Cardiac ventricle fibroblast (primary cell): ENCODE measurements at places on chromosomes 7 and 10. TPM values are rescaled to one million over a fixed set of nuclear protein-coding genes. Genes with fewer than 3 reads are reported as not detected.

Gene HIF1AN
- 6.3 and 9.6 TPM in 2 replicates for total RNA-seq

Gene WEE2
- not detected in 2 replicates for total RNA-seq

Gene TMEM243
- total RNA-seq: 52.6 and 56.2 TPM in 2 replicates

Gene CEP55
- total RNA-seq: 2.2 and 3.8 TPM in 2 replicates

Gene SEMA3C
- total RNA-seq: 41.0 and 46.4 TPM in 2 replicates

Gene EPDR1
- 12.1 and 14.9 TPM in 2 replicates for total RNA-seq

Gene COL28A1
- 0.44 TPM in 1 of 2 replicates, not detected in the other for total RNA-seq

Gene CCDC71L
- 33.5 and 46.6 TPM in 2 replicates for total RNA-seq

Gene MBLAC1
- 4.6 and 5.7 TPM in 2 replicates for total RNA-seq

Gene ERVW-1
- not detected in 2 replicates for total RNA-seq

Gene TMEM225B
- 0.87 TPM in 1 of 2 replicates, not detected in the other for total RNA-seq

Gene CCDC6
- 33.4 and 33.5 TPM in 2 replicates for total RNA-seq

Gene TMEM72
- not detected in 2 replicates for total RNA-seq

Gene FGL2
- total RNA-seq: 0.54 and 0.75 TPM in 2 replicates

Gene SPDYE2
- total RNA-seq: not detected in 2 replicates

Gene HTR5A
- not detected in 2 replicates for total RNA-seq

Gene MYO3A
- not detected in 2 replicates for total RNA-seq

Gene PLOD3
- 53.9 and 58.8 TPM in 2 replicates for total RNA-seq

Gene LBX1
- total RNA-seq: not detected in 2 replicates

Gene NXPH1
- total RNA-seq: not detected in 2 replicates

Gene PTF1A
- not detected in 2 replicates for total RNA-seq

Gene NPSR1
- not detected in 2 replicates for total RNA-seq

Gene CYP3A5
- not detected in 2 replicates for total RNA-seq

Gene LRMDA
- 1.2 and 2.5 TPM in 2 replicates for total RNA-seq

Gene SPDYE16
- total RNA-seq: 0.75 TPM in 1 of 2 replicates, not detected in the other

Gene EXOSC1
- 21.7 and 22.3 TPM in 2 replicates for total RNA-seq

Gene EGFR
- total RNA-seq: 40.8 and 46.0 TPM in 2 replicates

Gene EN2
- total RNA-seq: 0.37 TPM in 1 of 2 replicates, not detected in the other

Gene NUTM2D
- 5.3 and 6.0 TPM in 2 replicates for total RNA-seq

Gene GATA3
- total RNA-seq: 0.25 and 0.34 TPM in 2 replicates

Gene PAPSS2
- total RNA-seq: 95.4 and 98.3 TPM in 2 replicates

Gene PDGFA
- 3.8 and 4.0 TPM in 2 replicates for total RNA-seq

Gene GIMAP2
- total RNA-seq: 1.9 and 2.9 TPM in 2 replicates

Gene TSPAN14
- 34.4 and 54.2 TPM in 2 replicates for total RNA-seq

Gene GRM3
- not detected in 2 replicates for total RNA-seq

Gene PHYHIPL
- total RNA-seq: not detected in 2 replicates

Gene CHAT
- not detected in 2 replicates for total RNA-seq

Gene SH2B2
- total RNA-seq: 4.6 and 6.7 TPM in 2 replicates

Gene C10orf67
- not detected in 2 replicates for total RNA-seq

Gene KLLN
- total RNA-seq: 1.3 and 1.8 TPM in 2 replicates

Gene EBLN1
- total RNA-seq: not detected in 2 replicates

Gene TCF7L2
- 7.6 and 9.2 TPM in 2 replicates for total RNA-seq
